ENCODE measurements at places on chromosomes 11 and 22.

- DNase-seq, result no peak
These were observed 199.7 kb upstream of the POU2AF2 start for GRCh38 chr11:111045874-111046273.

DNA sequence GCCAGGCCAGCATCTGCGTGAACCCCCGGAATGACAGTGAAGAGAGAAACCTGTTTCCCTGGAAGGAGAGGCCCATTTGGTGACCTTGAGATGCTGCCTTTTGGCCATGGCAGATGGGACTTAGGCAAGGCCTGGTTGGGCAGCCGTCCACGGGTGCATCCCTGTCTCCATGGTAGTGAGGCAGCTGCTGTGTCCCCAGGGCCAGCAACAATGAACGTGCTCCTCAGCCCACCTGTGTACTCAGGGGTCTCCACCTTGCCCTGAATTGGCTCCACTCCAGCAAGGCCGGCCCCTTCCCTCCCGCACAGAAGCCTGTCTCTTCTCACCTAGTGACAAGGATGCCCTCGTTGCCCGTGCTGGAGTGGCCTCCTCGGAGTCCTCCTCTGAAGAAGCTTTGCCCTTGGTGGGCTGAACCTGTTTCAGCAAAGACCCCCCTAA, 441.1 kb downstream of the TBC1D22A start:
- DNase-seq, result peak; percentile 61

DNA sequence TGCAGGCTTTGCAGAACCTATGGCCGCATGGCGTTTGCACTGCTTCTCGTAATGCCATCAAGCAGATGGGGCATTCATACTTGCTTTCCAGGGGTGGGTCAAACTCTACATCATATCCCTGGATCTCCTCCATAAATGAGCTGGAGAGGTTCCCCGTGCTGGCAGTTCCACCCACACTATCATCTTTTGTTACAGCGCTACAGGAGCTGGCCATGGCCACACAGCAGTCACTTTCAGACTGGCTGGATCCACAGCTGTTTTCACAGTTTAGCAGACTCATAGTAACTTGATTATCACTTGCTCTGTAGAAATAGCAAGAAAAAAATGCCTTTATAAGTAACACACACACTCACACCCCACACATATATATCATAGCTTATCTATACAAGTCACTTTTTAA, 8.8 kb downstream of the TRAF6 start:
- DNase-seq, result no peak

- DNase-seq, result no peak
These were observed 11.1 kb downstream of the POLR3H start for GRCh38 chr22:41532908-41533825.

DNA sequence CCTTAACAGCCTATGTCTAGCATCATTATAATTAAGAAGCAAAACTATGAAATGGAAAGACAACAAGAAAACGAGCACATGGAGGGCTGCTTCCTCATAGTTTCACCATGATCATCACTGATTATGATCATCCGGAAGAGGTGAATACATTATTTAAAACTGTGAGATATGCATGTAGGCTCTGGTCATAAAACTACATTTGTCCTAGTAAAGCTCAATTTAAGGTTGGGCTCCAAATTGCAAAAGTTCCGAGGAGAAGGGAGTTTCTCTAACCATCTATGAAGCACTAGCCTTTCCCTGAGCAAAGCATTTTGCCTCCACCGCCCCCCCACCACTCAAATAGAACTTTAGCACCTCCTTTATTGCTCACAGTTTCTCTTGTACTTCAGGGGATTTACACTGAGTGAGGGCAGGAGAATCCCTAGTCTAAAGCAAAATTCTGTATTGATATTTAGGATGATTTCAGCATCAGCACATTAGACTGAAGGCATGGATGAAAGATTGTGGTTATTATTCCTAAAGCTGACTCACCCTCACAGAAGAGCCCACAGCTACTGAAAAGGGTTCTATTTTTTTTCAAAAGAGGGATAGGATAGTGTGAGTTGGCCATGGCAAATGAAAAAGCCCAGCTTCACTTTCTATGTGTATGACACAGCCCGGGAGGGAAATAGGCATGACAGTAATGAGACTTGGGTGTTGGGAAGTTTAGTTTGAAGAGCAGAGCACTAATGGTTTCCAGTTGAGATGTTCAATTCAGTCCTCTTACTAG, 203.4 kb downstream of the CADM1 start:
- no peak for DNase-seq

DNA sequence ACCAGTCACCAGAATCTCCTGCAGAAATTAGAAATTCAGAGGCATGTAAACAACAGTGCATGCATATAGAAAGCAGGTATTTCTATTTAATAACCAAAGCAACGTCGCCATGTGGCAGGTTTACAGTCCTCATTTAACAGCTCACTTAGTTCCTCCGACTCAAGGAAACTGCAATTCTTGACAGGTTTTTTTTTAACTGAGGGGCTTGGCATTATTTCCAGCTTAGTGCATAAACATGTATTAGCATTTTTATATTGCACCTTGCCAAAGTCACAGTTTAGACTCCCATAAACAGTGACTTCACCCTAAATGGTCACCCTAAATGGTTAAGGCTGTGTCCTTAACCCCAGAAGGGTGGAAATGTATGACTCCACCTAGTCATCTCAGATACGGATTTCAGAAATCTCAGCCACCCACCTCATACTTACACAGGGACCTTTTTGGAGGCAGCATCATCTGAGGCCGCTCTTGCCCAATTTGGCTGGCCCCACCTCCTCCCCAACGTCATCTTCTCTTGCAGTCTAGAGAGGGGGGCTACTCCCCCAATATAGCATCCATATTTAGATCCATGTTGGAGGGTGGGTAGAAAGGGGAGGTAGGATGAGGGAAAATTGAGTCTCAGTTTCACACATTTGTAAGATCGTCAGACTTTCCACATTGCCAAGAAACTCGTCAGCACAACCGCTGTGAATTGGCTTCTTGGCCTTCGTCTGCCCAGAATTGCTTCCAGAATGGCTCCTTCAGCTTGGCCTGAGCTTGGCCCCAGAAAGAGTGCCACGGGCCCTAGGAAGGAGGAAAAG, 31.8 kb upstream of the SLC35C1 start:
- DNase-seq, result no peak

GRCh38 chr11:19116276-19116970, 545 bp upstream of the ZDHHC13 start:
- DNase-seq, result no peak

DNA sequence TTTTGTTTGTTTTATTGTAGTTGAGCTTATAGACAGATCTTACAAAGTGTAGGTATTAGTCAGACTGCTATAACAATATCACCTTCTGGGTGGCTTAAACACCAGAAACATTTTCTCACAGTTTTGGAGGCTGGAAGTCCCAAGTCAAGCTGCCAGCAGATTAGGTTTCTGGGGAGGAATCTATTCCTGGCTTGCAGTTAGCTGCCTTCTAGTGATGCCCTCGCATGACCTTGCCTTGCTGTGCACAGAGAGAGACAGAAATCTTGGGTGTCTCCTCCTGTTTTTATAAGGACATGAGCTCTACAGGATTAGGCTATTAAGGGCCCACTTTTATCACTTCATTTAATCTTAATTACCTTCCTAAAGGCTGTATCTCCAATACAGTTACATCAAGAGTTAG, 1635.2 kb downstream of the FAM181B start:
- no peak for DNase-seq

DNA sequence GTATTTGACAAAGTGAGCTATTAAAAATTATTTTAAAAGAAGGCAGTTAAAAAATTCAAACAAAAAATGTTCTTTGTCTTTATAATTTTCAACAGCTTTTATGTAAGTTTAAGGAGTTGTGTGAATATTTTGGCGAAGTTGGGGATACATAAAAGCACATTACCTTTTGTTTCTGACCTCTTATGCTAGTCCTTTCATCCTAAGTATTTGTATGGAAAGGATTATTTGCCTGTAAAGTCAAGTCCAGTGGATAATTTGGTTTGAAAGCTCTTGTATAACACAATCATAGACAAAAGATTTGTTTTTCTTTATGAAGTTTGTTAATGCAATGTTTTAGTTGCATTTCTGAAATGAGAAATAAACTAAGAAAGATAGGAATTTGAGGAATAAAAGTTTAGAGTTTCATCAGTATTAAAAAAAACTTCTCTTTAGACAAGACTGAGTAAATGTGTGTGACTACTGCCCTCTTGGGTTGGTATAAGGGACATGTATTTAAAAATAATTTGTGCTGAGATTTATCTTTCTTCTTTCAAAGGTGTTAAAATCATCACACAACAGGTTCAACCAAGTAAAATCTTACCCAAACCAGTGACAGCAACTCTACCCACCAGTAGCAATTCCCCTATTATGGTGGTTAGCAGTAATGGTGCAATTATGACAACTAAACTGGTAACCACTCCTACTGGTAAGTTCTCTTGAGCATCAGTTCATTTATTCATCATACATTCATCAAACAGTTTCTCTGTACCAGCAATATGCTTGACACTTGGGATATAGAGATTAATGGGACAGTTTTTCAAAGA, 68.2 kb downstream of the EMSY start:
- no peak for DNase-seq

DNA sequence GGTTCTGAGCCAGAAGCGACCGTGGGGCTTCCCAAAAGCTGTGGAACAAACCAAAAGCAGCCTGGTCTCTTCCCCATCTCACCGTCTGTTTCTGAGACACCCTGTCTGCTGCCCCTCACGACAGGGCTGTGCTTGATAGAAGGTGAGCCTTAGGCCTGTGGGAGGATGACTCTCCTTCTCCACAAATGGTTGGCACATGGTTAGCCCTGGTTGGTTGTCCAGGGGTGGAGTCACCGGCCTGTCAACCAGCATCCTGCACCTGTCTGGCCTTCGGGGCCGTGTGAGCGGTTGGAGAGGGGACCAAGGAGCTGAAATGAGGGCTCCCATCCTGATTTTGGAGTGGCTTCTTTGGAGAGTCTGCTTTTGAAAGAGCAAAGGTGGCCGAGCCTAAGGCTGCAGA, 135.3 kb downstream of the PKNOX2 start:
- DNase-seq, result no peak

GRCh38 chr11:4508886-4509285, 26.4 kb downstream of the OR52K1 start:
- DNase-seq, result no peak

- DNase-seq, result no peak
These were observed 1.7 kb upstream of the MS4A7 start for GRCh38 chr11:60376601-60377000.

DNA sequence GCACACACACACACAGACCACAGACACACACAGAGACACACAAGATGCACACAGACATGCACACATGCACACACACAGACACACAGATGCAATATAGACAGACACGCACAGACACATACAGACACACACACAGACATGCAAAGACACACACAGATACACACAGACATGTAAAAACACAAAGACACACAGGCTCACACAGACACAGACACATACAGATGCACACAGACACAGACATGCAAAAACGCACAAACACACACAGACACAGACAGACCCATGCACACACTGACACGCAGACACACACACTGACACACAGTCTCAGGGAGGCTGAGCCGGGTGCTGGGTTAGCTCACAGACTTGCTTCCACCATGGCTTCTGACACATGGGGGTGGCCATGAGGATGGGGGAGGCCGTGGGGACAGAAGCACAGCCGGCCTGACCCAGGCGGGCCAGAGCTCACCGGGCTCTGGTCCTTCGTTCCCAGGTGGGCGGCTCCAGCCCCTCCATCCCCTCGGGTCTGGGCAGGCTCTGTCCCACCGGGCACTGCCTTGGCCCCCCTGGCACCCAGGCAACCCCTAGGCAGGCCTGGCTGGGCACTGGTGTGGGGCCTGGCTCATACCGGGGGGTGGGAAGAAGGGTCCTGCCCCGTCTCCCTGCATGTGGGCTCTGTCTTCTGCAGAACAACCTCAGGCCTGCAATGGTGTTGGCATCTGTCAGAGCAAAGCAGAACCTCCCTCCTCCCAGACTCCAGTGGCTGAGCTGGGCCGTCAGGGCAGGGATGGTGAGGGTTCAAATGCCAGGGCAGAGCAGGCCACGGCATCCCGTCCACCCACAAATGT, 1489.5 kb downstream of the BRD1 start:
- no peak for DNase-seq

GRCh38 chr22:35634943-35635540, 13.2 kb upstream of the APOL6 start:
- no peak for DNase-seq

DNA sequence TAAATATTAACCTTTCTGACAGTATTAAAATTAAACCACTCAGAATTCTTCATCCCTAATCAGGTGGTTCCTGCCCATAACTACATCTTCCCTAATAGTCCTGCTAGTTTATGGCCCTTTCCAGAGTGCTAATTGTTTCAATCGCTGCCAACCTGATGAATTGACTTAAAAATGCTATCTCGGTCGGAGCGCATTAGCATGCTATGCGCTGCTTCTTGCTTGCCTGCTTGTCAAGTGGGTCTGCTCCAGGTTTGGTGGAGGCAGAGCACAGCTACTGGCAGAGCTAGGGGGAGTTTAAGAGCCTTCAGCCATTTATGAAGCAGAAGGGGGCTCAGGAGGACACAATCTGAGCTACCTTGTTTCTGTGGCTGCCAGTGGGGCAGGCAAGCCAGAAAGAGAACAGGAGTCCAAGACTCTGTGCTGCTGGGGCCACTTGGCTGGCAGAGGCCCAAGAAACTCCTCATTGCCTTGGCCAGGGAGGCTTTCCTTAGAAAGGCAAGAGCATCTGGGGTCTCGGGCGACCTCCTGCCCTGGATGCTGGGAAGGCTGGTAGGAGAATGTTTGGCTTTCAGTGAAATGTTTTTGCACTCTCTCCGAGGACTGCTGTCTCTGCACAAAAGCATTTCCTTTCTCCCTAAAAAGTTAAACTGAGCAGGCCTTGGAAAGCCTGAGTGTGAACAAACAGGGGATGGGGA, 62.1 kb upstream of the PHOX2A start:
- no peak for DNase-seq

DNA sequence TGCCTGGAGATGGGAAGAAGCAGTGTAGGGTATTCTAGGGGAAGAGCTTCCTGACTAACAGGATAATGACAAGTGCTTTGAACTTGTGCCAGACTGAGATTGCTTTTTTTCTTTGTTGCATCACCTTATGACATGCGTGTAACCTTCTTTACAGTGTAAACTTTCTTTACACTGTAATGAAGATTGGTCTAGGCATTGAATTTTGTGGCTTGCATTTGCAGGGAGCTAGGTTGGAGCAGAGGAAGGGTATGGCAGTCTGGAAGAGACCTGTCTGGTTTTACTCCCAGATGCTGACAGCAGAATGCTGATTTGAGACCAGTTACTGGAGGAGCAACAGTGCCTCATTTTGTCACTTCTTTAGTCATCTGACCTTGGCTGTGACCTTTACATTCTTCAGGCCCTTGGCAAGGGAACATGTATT, 5.6 kb downstream of the DDB2 start:
- DNase-seq, result no peak

GRCh38 chr22:43820651-43821305, 8.7 kb upstream of the EFCAB6 start:
- DNase-seq, result peak; percentile 47

Measured in type B pancreatic cell (in vitro differentiated cells).